NCI-H1694 treated with DMSO at 0.1 percent for 48 hours (cell line): ENCODE measurements at places on chromosomes 7 and 10.

DNA sequence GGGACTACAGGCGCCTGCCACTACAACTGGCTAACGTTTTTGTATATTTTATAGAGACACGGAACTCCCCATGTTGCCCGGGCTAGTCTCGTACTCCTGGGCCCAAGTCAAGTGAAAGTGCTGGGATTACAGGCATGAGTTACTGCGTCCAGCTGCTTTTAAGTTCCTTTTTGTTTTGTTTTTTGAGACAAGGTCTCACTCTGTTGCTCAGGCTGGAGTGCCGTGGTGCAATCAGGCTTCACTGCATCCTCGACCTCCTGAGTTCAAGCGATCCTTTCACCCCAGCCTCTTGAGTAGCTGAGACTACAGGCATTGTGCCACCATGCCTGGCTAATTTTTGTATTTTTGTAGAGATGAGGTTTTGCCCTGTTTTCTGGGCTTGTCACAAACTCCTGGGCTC, 155.0 kb downstream of the GALNT17 start:
- no peak for DNase-seq

DNA sequence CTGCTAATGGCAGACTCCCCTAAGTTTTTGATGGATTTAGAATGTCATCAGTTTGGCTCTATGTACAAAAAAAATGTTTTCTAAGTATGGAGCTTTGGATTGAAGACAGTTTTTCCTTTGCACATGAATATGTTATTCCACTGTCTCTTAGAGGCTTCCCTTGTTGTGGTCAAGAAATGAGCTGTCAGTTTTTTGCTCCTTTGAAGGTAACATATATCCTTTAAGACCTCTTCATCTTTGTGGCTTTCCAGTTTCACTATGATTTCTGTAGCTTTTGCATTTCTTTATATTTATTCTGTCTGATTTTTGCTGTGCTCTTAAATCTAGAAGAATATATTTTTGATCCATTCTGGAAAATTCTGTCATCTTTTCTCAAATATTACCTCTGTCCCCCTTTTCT, 15.8 kb upstream of the ODAD2 start:
- DNase-seq, result no peak

GRCh38 chr7:117165656-117166055, 157.2 kb downstream of the WNT2 start:
- no peak for DNase-seq

- DNase-seq, result no peak
These were observed 10.1 kb downstream of the CALHM2 start for GRCh38 chr10:103442031-103442461.

GRCh38 chr10:15491856-15492642, 121.0 kb upstream of the FAM171A1 start:
- no peak for DNase-seq

- no peak for DNase-seq
These were observed 636.2 kb upstream of the IGFBP3 start for GRCh38 chr7:46557295-46557711.

DNA sequence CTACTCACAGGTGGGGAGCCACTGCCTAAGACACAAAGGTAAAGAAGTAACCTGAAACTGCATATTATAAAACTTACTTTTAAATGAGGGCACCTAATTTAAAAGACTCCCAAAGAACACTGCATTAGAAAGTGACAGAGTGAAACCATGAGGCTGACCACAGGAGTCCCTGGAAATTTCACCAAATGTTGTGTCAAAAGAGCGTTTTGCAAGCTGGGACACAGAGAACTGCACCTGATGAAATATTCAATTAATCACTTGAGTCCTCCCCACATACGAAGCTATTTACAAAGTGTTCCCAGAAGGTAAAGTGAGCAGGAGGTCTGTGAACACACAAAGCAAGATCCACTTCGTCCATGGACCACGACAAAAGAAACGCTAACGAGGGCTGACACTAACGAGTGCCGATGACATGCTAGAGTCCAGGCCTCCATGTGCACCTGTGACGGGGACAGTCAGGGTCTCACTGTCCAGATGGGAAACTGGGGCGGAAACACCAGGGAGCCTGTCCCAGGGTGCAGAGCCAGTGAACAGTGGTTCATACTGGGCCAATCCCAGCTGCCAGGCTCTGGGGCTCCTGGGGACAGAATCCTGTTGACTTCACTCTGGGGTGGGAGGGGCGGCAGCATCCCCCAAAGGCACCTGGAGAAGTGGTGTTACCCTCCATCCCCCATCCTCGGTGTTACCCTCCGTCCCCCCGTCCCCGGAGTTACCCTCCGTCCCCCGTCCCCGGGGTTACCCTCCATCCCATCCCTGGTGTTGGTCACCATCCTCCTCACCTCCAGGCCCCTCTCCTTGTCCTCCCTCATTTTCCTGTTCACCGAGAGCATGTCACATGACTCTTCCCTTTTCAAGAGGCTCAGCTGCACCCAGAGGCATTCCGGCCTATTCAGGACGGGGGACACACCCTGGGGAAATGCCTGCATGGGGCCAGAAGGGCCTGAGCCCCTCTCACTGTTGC, 63.4 kb downstream of the DIP2C start:
- no peak for DNase-seq

- no peak for DNase-seq
These were observed 177.2 kb upstream of the INHBA start for GRCh38 chr7:41880107-41880506.

- no peak for DNase-seq
These were observed 114.3 kb downstream of the SLIT1 start for GRCh38 chr10:97071496-97071895.

- DNase-seq, result no peak
These were observed 176.3 kb downstream of the DGKI start for GRCh38 chr7:137670222-137671064.

DNA sequence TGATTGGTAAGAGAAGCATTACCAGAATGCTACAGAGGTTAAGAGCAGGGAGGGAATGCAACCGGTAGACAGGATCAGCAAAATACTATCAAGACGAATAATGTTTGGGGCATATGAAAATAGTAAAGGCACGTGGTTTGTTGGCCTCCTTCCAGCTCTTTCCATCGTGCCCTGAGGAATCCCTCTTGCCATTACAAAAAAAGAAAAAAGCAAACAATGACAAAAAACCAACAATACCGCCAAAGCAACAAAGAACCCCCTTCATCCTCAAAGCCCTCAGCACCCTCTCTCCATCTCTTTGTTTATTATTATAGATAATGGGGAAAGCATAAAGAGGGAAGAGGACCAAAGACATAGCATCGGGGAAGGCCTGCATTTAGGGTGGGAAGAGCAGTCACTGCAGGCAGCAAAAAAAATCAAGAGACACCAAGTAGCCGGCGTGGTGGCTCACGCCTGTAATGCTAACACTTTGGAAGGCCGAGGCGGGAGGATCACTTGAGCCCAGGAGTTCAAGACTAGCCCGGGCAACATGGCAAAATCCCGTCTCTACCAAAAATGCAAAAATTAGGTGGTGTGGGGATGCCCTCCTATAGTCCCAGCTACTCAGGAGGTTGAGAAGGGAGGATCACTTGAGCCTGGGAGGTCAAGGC, 78.0 kb downstream of the HIP1 start:
- DNase-seq, result no peak

DNA sequence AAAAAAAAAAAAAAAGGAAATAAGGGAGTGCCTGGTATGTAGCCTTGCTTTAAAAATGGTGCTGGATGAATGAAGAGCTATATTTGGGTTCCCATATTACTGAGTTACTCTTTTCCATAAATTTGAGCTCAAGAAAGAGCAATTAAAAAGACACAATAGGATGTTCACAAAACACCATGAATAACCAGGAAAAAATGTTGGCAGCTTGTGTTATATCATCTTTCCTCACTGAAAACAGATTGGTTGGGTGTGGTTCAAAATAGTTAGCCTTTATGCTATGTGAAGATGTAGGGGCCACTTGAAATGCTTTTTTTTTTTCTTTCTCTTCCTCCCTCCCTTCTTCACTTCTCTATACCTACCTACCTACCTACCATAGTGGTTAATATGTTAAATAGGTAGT, 256.9 kb downstream of the STK31 start:
- DNase-seq, result no peak

GRCh38 chr7:142579946-142580345, 169.3 kb upstream of the PRSS1 start:
- DNase-seq, result no peak

DNA sequence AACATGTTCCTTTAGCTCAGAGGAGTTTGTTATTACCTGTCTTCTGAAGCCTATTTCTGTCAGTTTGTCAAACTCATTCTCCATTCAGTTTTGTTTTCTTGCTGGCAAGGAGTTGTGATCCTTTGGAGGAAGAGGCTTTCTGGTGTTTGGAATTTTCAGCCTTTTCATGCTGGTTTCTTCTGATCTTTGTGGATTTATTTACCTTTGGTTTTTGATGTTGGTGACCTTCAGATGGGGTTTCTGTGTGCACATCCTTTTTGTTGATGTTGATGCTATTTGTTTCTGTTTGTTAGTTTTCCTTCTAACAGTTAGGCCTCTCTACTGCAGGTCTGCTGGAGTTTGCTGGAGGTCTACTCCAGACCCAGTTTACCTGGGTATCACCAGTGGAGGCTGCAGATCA, 118.6 kb downstream of the PPP1R9A start:
- DNase-seq, result no peak

DNA sequence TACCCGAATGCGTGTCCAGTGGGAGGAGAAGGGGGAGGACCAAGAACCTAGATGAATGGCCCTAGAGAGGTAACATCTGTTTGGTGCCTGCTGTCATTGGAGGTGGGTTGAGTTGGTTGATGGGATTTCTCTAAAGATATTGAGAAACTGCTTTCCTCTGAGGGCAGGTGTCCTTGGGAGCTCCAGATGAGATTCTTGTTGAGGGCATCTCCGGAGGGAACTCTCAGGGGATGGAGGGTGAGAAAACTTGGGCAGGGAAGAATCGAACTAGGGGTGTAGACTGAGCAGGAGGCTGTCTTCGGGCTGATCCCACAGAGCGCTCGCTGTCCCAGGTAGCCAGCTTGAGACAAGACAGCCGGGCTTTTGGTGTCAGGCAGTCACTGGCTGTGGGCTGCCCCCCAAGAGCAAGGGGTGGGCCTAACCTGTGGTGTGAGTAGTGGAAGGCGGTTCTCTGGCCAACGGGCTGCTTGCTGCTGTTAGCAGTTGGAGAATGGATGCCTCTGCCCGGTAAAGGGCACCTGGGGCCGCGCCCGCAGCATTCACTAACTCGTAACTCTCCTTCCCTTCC, 3.7 kb downstream of the IRF5 start:
- DNase-seq, result no peak

DNA sequence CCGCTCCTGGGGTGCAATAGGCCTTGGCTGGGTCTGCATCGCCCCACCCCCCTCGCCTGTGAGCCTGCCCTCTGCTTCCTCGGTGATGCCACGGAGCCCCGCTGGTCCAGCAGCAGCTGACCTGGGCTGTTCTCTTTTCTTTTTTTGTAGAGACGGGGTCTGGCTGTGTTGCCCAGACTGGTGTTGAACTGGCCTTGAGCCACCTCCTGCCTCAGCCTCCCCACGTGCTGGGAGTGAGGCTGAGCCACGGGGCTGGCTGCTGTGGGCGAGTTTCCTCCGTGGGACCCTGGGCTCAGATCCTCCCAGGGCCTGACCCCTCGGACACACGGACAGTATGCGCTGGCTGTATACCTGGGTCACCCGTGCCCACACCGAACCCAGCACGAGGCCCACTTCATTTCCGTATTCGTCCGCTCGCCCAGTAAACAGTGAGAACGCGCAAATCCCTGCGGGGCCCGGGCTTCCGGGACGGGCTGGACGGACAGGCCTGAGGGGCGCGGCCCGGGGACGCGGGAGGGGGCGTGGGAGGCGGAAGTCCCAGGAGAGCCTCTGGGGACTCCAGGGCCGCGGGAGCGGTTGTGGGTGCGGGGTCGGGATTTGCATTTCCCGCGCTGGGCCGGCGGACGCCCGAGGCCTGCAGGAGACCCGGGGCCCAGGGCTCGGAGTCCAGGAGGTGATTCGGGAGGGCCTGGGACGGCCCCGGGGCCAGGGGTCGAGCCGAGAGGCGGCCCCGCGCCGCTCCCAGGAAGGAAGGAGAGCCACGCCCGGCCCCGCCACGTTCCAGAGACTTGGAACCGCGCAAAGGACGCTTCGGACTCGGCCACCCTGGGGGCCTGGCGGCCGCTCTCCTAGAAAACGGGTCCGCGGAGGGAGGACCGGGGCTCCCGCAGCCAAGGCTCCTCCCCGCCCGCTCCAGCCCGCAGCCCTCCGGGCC, 57.7 kb upstream of the DNAJB6 start:
- no peak for DNase-seq

DNA sequence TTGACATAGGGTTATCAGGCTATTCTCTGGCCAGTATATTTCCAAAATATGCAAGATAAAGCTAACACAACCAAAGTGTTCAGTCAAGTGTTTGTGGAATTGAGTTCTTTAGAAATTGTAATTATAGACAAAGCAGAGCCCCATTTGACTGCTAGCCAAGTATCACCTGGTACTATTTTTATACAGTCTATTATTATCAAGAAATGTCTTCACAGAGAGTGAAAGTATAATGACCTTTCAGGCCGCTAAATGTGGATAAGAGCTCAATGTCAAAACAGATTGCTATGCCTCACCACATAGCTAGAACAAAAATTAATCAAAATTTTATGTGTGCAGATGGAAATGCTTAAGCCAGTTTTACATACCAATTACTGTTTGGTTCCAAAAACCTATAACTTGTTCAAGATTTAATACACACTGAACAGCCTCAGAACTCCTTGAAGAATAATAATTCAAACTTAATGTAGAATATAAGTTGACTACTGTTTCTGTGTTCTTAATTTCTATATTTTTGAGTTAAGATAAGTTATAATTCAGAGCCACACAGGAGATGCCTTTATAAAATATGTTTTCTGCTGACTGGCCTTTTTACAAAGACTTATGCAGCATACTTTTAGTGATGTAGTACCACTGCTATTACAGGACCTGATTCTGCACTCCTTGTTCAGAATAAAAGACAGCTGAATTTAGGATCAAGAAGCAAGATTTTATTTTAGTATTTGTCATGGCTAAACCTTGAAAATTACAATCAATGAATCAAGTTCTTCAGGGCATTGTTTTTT, 31.0 kb downstream of the PRPS1L1 start:
- DNase-seq, result no peak

- DNase-seq, result no peak
These were observed 1019.0 kb upstream of the C7orf33 start for GRCh38 chr7:147571436-147572185.

- DNase-seq, result no peak
These were observed 48.6 kb downstream of the CUL1 start for GRCh38 chr7:148747274-148747673.

DNA sequence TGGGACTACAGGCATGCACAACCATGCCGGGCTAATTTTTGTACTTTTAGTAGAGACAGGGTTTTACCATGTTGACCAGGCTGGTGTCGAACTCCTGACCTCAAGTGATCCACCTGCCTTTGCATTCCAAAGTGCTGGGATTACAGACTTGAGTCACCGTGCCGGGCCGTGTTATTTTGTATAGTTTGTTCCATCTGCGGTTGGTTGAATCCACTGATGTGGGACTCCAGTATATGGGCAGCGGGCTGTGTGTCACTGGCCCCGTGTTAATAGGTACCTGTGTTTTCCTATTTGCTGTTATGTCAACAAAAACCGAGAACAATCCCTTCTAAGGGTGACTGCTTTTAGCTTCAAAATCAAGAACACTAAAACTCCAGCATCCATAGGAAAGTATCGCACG, 297.6 kb upstream of the PITRM1 start:
- DNase-seq, result no peak
